ENCODE measurements at places on chromosomes 11 and 22.

DNA sequence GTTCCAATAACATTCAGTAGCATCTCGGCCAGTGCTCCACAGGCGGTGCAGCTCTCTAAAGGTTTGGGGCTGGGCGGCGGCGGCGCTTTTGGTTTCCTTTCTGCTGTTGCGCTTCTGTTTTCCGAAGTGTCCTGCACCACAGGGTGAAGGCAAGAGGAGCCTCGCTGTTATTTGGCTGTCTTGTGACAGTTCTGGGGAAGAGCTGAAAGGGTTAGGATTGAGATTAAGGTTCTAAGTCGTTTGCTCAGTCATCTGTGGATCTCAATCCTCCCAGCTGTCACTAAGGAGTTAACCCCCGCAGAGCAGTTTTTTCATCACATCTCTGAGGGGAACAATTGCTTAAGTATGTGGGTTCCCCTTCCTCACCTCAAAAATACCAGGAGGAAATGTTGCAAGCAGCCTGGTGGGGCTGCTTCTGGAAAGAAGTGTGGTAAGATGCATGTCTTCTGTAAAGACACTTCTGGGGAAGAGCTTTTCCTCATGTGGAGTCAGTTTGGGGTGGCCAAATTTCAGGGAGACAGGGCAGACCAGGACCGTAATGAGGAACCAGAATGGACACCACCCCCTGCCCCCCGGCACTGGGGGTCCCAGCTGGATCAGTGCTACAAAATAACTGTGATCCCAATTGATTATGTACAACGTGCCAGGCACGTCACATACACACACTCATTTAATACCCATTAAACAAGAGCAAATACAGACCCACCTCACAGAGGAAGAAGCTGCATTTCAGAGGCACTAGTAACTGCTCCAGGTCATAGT is 14.2 kb downstream of the TMEM121B start:
- DNase-seq = no peak

DNA sequence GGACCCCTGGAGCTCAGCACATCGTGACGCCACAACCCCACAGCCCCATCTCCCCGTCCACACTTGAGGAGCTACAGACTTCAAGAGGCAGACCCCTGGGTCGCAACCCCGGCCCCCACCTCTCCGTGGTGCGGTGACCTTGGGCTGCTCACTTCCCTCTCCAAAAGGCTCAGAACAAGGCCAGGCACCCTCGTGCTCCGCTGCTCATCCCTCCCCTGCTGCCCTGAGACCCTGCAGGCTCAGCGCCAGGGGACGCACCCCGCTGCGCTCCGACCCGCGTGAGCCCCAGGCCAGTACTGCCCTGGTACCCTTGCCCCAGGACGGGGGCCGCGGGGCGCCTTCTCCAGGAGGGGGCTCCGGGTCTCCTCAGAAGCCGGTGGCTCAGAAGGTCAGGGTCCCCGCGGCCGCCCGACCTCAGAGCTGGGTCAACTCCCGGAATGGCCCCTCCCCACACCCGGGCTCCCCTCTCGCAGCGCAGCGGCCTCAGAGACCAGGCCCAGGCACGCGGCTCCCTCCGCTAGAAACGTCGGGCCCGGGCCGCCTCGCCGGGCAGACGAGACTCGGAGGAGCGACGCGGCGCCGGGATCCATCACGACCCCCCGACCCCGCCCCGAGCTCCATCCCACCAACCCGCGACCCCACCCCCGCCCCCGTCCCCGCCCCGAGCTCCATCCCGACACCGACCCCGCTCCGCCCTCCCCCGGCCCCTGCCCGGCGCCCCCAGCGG is 563 bp downstream of the GATD1 start:
- no peak for DNase-seq

DNA sequence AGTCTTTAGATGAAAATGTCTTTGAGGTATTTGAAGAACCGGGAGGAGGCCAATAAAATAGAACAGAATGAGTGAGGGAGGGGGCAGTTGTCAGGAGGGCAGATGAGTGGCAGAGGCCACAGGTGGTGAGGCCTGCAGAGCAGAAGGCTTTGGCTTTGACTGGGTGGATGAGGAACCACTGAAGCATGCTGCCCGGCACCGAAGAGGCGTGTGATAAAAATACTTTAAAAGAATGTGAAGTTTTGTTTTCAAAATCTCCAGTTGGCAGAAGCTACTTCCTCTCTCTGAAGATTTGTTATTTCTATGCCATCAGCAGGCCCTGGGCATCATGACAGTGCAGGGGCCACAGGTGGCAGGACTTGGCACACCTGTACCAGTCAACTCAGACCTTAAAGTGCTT is 6.3 kb downstream of the MS4A12 start:
- no peak for DNase-seq

- DNase-seq = no peak
Observed at GRCh38 chr11:60634126-60634525, 65.3 kb upstream of the MS4A8 start.

DNA sequence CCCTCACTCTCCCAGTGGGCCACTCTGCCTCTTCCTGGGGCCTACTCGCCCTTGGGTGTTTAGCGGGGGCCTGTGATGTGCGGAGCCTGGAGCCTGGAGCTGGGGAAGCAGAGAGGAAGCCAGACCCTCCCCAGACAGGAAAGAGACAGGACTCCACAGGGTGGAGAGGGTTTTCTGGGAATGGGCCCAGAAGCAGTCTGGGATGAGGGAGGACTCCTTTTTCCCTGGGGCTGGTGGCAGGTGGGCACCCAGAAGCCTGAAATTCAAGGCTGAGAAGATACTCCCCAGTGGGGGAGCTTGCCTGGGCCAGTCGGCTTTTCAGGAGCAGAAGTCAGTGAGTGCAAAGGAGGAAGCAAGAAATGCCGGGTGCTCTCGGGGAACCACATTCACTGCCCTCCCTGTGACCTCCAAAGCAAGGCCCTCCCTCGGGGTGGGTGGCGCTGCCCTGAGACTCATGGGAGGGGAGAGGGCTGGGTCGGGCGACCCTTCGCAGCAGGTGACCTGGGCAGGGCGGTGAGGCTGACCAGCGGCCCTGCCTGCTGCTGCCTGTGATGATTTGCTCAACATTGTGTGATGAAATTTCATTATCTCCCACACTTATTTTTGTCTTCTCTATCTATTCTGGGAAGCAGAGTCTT is 1377.4 kb downstream of the BRD1 start:
- DNase-seq = no peak

DNA sequence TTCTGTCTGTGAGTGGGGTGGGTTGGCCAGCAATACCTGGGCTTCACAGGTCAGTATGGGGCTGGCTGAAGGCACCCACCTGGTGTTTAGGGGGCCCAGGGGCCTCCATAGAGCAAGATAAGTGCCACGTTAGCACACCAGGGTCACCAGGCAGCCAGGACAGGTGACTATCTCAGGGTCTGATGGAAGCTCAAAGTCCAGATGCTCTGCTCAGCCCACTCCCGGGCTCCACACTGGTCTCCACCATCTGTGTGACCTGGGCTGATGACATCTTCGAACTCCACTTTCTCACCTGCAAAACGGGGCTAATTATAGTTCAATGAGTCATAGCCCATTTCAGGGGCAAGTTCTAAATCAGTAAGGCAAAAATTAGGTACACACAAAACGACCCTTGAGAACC is 39.4 kb upstream of the PRDM11 start:
- no peak for DNase-seq

- DNase-seq = no peak
Observed at GRCh38 chr11:44572884-44573283, 7.4 kb downstream of the CD82 start.

DNA sequence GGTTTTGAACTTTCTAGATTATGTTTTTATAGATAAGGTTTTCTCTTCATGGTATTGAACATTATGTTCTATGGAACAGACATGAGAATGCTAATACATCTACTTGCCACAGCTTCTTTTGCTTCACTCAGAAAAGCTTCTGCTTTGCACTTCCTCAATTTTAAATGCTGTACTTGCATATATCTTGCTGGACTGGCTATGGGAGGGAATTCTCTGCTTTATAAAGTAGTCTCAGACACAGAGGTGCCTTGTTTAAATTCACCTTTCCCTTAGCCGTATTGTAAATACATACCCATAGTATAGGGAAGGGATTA is 173.9 kb downstream of the DDX10 start:
- no peak for DNase-seq

- DNase-seq = no peak
Observed at GRCh38 chr22:44596396-44597125, 98.5 kb upstream of the RTL6 start.

DNA sequence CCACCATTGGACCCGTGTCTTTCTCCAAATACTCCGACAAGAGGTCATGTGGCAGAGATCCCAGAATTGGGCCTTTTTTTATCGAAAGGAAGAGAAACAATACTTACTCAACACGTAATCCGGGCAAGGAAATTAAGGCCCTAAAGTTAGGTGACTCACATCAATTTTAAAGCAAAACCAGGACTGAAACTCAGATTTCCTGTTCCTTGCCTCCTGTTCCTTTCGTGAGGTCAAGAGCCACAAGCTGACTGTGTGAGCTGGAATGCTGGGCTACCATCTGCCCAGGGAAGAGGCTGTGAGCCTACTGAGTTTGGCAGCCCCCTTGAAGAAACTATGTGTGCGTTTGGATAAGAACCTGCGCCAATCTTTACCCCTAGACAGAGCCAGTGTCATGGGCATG is 27.1 kb upstream of the MRGPRX2 start:
- no peak for DNase-seq

DNA sequence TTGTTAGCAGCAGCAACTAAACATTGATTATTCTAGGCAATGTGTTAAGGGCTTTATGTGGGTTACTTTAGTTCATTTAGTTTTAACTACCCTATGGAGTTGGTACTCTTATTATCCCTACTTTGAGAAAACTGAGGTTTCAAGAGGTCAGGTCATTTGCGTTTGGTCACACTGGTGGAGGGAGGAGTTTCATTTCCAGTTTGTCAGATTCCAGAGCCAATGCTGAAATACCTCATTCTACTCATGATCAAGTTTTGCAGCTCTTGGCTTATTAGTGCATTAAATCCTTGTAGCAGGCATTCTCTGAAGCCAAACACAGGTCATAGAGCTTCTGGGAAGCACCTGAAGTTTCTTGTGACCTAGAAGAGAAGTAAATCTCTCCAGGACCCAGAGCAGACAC is 24.1 kb upstream of the POGLUT3 start:
- DNase-seq = no peak

- no peak for DNase-seq
Observed at GRCh38 chr22:38441620-38442287, 13.2 kb downstream of the KCNJ4 start.

- no peak for DNase-seq
Observed at GRCh38 chr22:36608987-36609386, 80.0 kb upstream of the EIF3D start.

GRCh38 chr11:19939415-19939929 is 220.8 kb downstream of the DBX1 start:
- no peak for DNase-seq

DNA sequence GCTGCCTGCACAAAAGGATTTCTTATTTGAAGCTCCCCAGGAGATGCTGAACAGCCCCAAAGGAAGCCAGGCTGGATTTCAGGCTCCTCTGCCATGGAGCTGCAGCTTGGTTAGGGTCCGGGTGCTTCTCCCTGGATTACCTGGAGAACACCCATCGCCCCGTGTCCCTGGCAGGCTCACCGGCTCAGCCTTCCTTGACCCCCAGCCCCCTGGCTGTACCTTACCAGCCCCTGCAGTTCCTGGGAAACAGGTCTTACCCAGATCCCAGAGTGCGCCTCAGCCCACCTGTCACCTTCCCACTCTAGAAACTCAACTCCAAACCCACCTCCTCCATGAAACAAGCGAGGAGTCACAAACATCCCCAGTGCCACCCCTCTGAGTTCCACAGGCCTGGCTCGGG is 45.3 kb upstream of the CD5 start:
- no peak for DNase-seq

GRCh38 chr22:30205281-30206115 is 41.1 kb downstream of the LIF start:
- DNase-seq = peak; percentile 89

DNA sequence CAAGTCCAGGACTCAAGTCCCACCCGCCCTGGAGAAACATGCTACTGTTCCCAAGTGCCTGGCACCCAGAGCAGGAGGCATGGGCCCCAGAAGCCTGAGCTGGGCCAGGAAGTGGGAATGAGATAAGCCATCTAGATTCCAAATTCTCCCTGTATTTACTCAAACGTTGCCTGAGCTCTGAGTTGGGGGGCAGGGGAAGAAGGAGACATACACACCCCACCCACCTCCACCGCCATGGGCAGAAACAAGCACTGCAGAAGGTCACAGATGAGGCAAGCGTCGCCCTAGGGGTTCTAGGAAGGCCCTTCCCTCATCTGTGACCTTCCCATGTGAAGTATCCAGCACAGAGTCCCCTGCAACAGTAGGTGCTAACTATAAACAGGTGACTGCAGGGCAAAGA is 54.0 kb downstream of the PLEKHA7 start:
- no peak for DNase-seq

GRCh38 chr22:43811777-43812148 is 342 bp downstream of the EFCAB6 start:
- DNase-seq = no peak

DNA sequence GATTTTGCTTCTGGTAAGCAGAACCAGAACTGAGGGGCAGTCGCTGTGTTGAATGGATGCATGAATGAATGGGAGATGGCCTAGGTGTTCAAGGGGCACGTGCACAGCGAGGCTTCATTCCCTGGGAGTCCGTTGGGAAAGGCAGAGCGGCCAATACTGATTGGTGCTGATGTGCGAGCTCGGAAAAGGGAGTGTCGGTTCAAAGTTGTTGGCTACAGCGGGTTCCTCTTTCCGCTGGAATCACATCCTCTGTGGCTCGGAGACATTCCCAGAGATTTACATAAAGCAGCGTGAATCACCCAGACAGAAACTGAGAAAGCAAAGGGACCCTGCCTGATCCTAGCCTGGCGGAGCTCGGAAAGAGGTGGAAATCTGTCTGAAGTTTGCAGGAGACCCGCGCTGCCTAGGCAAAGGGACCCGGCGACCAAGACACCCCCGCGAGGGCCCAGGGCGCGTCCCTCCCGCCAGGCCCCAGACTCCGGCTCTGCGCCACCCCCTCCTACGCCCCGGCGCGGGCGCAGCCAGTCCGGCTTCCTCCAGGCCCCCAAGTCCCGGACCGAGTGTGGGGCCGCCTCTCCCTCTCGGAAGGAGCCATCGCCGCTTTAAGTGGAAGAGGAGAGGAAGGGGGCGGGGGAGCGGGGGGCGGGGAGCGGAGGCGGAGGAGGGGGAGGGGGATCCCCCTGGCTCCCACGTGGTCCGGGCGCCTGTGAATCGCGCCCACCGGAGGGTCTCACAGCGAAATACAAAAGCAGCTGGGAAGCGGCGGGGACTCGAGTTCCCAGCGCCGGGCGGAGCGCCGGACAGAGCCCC is at the start of gene FJX1:
FJX1 (plus strand) TSS at position 774 of the 810 bp plus-strand sequence. CDS start 177 bp downstream, outside the sequence.
- DNase-seq = no peak

DNA sequence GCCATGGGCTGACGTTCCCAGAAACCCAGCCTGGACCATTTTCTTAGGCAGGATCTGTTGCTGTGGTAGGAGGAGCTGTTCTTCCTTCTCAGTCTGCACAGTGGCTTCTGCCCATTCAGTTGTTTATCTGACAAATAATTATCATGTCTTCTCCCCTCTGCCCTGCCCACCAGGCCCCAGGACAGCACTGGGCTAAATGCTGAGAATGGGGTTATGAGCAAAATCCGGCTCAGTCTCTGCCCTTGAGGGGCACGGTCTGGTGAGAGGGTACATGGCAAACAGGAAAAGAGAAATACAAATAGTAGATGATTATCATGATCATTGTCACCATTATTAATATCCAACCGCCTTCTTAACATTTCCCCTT is 42.9 kb downstream of the C11orf96 start:
- DNase-seq = no peak

Data from epithelial cell of proximal tubule (primary cell).